ENCODE measurements at places on chromosomes 6 and 20.

GRCh38 chr6:79713701-79714322 lies 82.7 kb downstream of the SH3BGRL2 start:
- DNase-seq: peak; percentile 73

GRCh38 chr6:129767776-129768485 lies 58.0 kb upstream of the ARHGAP18 start:
- no peak for DNase-seq

DNA sequence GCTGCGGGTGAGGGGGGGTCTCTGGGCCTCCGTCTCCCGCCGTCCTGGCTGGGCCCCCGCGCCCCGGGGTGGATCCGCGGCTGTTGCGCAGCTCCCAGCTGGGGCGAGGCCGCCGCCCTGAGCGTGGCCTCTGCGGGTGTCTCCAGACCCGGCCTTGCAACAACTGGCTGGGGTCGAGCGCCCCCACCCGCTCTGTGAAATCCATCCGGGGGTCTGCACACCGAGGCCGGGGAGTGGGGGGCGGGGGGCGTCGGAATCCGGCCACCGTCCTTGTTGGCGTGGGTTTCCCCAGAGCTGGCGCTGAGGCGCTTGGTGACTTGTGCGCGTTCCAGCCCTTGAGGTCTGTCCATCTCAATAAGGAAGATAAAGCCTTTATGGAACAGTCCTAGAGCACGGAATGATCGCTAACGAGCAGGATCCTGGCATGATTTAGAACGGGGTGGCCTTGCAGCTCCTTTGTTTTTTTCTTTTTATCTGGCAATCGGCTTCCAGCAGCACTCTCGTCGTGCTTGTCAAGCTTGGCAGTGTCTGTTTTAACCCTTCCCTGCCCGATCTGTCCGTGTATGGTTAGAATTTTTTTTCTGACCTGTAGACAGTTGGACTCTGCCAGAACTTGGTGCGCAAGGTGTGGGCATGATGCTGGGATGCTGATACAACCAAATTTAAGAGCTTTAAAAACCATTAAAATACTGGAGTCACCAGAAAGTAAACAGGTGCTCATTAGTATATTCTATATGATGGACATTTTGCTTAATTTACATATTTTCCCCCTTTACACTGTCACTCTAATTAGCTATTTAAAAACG lies 675 bp downstream of the DSTN start:
- DNase-seq: peak; percentile 64

DNA sequence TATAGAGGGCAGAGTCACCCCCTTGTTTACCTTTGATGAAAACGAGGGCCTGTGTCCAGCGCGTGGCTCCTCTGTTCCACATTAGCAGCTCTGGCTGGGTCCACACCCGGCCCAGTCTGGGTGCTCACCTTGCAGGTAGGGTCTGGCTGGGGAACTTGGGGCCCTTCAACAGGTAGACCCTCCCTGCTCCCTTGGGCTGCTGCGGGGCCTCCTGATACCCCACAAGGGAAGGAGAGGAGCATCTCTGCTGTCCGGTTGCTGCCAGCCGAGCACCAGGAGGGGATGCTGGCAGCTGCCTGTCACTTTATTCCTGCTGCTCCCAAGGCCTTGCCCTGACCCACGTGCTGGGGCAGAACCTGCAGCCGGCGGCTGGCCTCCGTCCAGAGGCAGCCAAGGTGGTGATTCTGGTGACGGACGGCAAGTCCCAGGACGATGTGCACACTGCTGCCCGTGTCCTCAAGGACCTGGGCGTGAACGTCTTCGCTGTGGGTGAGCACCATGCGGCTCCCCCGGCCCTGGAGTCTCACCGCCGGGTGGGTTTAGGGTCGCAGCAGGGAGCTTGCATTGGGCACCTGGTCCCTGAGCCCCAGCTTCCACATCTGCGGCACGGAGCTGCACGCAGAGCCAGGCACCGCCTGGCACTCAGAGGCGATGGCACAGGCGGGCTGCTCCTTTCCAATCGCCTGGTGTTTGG lies 15.4 kb downstream of the COL20A1 start:
- DNase-seq: no peak

DNA sequence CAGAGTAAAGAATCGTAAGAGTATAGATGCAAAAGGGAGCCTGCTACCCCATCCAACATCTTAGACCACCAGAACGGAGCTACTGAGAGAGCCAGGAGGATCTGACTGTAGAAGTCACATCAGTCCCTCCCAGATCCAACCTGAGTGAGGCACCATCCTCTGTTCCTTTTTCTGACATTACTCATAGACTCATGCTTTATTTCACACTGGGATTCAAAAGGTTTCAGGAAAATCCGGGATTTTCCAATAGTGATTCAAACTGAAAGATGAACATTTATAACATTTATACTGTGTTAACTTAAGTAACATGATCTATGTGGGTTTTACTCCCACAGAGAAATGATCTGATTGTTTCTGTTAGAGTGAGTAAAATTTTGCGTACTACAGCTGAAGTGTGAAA lies 868.6 kb upstream of the GJE1 start:
- no peak for DNase-seq

GRCh38 chr6:55499591-55499990 lies 79.4 kb downstream of the HMGCLL1 start:
- no peak for DNase-seq

DNA sequence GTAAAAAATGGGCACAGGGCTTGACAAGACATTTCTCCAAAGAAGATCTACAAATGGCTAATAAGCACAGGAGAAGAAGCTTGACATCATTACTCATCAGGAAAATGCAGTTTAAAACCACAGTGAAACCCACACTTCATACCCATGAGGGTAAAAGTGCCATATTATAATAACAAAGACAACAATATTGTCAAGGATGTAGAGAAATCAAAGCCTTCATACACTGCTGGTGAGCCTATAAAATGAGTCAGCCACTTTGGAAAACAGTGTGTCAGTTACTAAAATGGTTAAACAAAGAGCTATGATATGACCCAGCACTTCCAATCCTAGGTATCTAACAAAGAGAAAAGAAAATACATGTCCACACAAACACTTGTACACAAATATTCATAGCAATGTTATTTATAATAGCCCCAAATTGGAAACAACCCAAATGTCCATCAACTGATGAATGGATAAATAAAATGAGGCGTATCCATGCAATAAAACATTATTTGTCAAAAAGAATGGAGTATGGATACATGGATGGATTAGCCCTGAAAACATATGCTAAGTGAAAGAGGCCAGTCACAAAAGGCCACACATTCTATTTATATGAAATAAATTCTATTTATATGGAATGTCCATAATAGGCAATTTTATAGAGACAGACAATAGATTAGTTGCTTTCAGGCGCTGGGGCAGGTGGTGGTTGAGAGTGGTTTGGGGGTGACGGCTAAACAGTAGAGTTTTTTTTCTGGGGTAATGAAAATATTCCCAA lies 11.5 kb upstream of the IL20RA start:
- DNase-seq: peak; percentile 38

- no peak for DNase-seq
Observed at GRCh38 chr20:50610212-50610718, 81.1 kb downstream of the RIPOR3 start.

DNA sequence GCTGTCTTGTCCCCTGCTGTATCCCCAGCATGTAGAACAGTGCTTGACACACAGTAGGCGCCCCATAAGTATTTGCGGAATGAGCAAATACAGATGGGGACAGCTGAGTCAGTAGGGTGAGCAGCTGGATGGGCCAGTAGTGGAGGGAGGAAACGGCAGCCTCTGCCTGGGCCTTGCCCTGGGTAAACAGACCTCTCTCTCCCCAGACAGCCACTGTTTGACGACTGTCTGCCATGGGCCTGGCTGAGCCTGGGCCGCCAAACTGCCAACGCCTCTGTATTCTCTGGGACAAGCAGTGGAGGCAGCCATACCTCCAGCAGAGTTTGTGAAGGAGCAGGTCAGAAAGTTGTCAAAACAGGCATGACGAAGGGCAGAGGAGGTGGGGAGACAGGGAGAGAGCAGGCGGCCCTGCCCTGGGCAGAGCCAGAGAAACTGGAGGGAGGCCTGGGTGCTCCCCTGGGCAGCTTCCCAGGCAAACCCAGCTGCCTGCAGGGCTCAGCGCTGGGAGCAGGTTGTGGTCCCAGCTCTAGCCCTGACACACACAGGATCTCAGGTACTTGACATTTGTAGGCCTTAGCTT lies 15.2 kb downstream of the HNF4A start:
- no peak for DNase-seq

GRCh38 chr20:45873409-45874103 lies 7.5 kb upstream of the ZSWIM1 start:
- no peak for DNase-seq

- DNase-seq: peak; percentile 5
Observed at GRCh38 chr6:38933426-38933825, 115.2 kb upstream of the GLP1R start.

GRCh38 chr6:145017516-145017915 lies 717.8 kb downstream of the EPM2A start:
- DNase-seq: no peak

DNA sequence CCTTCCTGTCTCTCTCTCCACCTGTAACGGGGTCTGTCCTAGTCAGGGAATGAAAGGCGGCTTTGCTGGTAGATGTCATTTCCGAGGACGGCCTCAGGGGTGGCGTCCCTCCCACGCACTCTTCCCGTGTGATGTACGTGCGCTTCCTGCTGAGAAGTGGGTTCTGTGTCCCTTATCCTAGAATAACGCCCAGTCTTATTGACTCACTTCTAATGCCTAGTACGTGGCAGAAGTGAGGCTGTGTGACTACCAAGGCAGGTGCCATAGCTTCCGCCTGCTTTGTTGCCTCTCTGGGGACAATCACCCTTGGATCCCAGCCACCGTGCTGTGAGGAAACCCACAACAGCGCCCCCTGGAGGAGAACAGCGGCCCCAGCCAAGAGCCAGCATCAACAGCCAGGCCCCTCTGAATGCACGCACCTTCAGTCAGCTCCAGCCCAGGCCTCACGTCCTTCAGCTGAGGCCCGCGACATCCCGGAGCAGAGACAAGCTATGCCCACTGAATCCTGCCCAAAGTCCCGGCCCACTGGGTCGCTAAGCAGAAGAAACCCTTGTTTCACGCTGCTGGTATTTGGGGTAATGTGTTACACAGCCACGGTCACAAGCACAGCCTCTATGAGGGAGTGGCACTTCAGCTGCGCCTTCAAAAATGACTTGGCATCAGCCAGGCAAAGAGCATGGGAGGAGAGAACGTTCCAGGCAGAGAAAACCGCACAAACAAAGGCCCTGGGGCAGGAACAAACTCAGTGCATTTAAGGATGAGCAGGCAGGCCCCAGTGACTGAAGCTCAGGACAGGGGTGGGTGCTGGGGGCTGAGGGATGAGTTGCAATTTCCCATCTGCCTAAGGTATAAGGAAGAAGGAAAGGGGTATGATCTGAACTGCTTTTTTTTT lies 224.2 kb downstream of the NFATC2 start:
- DNase-seq: peak; percentile 61

GRCh38 chr6:87243812-87244211 lies 78.6 kb upstream of the SMIM8 start:
- DNase-seq: no peak

DNA sequence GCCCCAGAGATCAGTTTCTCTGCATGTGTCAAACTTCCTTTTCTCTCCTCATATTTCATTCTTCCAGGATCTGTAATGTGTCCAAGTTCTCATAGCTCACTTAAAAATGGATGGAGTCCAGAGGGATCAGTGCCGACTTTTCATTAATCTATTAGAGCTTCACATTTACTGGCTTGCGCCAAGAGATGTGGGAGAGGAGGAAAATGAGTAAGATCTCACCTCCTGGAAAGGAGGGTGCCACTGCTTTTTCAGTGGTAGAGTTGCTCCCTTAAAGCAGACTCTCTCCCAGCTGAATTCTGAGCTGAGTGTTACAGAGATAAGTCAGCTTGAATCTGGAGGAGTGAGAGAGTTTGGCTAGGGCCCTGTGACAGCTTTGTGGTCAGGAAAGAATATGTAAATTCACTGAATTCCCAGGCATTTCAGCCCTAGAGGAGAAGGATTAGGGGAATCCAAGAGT lies 175.9 kb downstream of the SOX4 start:
- DNase-seq: peak; percentile 89

DNA sequence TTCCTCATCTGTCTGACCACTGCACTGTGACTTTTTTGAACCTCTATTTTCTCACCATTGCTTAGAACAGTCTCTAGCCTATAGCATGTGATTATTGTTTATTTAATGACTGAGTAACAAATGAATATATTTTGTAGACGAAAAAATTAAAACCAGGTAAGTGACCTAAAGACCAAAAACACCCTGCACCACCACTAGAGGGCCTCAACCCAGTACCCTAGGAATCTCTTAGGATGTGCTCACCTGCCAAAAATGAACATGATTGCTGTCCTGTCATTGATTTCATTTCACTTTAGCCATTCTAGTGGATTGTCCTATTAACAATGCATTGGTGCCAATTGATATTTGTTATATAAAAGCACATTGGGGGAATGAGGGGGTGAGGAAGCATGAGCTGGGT lies 199.1 kb downstream of the COL9A1 start:
- no peak for DNase-seq

GRCh38 chr6:110095935-110096334 lies 83.5 kb downstream of the WASF1 start:
- no peak for DNase-seq

- DNase-seq: no peak
Observed at GRCh38 chr6:36957773-36958271, 3.3 kb downstream of the PI16 start.

DNA sequence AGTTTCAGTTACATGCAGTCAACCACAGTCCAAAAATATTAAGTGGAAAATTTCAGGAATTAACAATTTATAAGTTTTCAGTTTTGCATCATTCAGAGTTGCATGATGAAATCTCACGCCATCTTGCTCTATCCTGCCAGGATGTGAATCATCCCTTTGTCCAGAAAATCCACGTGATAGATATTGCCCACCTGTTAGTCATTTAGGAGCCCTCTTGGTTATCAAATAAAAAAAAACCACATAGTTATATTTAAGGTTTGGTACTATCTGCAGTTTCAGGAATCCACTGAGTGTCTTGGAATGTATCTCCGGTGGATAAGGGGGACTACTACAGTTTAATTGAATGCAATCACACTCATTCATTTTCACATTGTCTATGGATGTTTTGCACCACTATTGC lies 1249.0 kb upstream of the CITED2 start:
- DNase-seq: no peak

GRCh38 chr6:108027594-108027993 lies 46.9 kb downstream of the OSTM1 start:
- DNase-seq: peak; percentile 35

- no peak for DNase-seq
Observed at GRCh38 chr6:89314692-89315091, 407 bp downstream of the GABRR2 start.

- DNase-seq: no peak
Observed at GRCh38 chr6:6717953-6718352, 129.4 kb downstream of the LY86 start.

- no peak for DNase-seq
Observed at GRCh38 chr20:5722927-5723326, 27.3 kb upstream of the SHLD1 start.
